ENCODE measurements at places on chromosomes 11 and 22.

GRCh38 chr11:130088919-130089673 lies 19.4 kb downstream of the APLP2 start:
- no peak for DNase-seq

GRCh38 chr11:111443032-111443431 lies 64.0 kb upstream of the POU2AF1 start:
- no peak for DNase-seq

DNA sequence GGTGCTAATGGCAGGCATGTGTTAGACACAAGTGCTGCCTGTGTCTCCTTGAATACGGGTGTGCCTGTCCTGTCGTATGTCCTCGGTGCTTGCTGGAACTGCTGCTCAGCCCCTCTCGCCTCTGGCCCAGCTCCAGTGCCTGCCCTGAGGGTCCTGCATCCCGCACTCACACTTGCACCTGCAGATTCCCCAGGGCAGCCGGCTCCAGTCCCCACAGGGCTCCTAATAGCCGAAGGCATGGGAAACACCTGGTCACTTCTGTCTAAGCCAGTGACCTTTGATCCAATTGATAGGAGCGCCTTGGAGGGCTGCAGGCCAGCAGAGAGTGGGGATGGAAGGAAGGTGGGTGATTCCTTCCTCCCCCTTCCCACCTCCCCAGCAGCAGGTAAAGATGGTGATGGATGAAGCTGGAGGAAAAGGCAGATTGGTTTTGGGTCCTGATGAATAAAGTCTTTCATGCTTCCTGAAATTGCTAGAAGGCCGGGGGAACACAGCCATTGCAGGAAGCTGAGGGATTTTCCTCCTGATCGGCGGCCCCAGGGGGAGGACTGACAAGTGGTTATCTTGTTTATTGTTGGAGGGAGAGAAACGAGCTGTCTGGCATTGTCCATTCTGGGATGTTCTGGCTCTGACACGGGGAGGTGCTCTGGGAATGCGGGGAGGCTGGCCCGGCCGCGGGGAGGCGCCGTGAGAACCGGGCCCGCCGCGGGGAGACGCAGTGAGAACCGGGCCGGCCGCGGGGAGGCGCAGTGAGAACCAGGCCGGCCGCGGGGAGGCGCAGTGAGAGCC lies 110.9 kb upstream of the B3GAT1 start:
- DNase-seq = no peak

GRCh38 chr11:80783561-80783960 lies 1342.7 kb upstream of the TENM4 start:
- DNase-seq = no peak

GRCh38 chr22:31269892-31270579 lies 22.3 kb downstream of the PIK3IP1 start:
- no peak for DNase-seq

DNA sequence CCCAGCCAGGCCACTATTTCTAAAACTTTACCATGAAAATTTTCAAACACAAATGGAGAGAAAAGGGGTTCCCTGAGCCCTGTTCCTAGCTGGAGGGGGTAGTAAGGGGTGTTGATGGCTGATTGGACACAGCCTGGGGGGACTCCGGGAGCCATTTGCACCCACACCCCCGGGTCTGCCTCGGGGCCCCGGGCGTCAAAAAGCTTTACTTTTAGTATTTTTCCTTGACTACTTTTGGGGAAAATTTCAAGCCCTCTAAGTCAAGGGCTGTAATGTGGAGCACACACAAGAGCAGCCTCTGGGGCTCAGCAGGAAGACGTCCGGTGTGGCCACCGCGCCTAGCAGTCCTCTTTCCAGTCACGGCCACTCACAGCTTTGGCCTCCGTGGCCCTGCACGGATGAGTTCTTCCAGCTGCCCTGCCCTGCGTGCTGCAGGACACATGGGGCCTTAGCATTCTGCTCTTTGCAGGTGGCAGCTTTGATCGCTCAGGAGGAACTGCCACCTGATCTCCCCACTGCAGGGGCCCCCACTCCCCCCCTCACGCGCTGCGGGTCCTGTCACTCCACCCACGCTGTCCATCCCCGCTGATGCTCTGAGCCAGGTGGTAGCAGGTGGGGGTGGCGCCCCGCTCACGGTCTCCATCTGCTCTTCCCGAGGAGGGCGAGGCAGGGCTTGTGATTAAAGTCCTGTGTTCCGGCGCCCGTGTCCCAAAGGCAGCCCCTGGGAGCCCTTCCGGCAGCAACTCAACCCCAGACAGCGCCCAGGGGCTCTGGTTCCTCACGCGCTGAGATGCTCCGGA lies 14.4 kb downstream of the RNH1 start:
- no peak for DNase-seq

- DNase-seq = no peak
Measured at GRCh38 chr22:36787204-36787988, 11.5 kb upstream of the IFT27 start.

DNA sequence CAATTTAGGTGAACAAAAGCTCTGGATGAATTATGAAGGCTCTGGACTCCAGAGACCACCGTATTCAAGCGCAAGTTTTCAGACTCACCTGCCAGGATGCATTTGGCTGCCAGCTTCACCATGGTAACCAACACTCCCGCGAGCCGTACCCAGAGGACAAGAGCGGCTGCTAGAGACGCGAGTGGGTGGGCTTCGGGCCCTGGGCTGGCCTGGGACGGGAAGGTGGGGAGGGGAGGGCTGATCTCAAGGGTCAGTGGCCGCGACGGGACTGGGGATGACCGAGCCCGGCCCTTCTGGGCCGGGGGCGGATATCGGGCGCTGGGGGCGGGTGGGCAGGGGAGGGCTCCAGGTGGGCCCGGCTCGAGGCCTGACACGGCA lies 344 bp downstream of the IFT27 start:
- DNase-seq = no peak

DNA sequence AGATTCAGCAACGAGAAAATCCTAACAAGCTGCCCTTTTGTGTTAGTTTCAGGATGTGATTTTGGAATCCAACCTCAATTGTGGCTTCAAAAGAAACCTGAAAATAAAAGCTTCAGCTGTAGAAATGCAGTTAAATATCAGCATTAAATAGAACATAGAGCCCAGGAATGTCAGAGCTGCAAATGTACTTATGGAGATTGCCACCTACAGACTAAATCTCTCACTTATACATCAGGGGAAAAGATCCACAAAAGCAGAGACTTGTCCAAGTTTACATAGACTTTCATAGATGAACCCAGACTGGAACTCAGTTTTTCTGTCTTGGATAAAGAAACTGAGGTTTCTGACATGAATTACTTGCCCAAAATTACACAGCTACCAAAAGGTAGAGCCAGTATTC lies 446.6 kb downstream of the DLG2 start:
- no peak for DNase-seq

- DNase-seq = no peak
Measured at GRCh38 chr22:29737251-29738117, 17.7 kb downstream of the CABP7 start.

GRCh38 chr11:68099474-68100405 lies 21.4 kb downstream of the CHKA start:
- DNase-seq = no peak

GRCh38 chr11:78642979-78643675 lies 68.5 kb upstream of the NARS2 start:
- DNase-seq = no peak

DNA sequence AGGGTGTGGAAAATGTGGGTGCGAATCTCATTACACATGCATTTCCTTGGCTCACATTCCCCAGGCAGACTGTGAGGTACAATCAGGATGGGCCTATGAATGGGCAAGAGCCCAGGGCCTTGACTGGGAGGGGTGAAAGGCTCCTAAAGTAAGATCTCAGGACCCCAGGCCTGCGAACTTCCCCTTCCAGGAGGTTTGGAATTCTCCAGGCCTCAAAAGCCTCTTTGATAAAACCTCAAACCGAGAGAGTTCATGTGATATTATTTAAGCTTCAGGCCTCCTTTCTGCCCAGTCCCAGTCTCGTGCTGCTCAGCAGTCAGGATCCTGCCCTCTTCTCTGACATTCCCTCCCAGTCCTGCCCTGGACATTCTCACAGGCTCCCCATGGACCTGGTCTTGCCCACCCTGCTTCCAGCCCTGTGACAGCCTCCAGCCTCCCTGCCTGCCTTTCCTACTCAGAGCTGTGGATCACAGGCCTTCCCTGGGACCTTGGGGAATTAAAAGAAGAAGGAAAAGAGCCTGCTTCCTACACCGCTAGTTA lies 37.3 kb upstream of the TEAD1 start:
- DNase-seq = no peak

- no peak for DNase-seq
Measured at GRCh38 chr11:106625566-106625965, 392.7 kb downstream of the GUCY1A2 start.

GRCh38 chr11:30451626-30452025 lies 128.7 kb downstream of the ARL14EP start:
- no peak for DNase-seq

All from breast epithelium (tissue), 4 donors.